RKO (cell line): ENCODE measurements at places on chromosomes 2 and 18.
A peak's percentile ranks its signal among the peaks of the same experiment; 100 is the strongest.

- peak; percentile 82 for DNase-seq
These were observed 126.6 kb downstream of the UBE2E3 start for GRCh38 chr2:181106789-181107627.

GRCh38 chr2:233832414-233832813, 21.9 kb downstream of the HJURP start:
- no peak for DNase-seq

DNA sequence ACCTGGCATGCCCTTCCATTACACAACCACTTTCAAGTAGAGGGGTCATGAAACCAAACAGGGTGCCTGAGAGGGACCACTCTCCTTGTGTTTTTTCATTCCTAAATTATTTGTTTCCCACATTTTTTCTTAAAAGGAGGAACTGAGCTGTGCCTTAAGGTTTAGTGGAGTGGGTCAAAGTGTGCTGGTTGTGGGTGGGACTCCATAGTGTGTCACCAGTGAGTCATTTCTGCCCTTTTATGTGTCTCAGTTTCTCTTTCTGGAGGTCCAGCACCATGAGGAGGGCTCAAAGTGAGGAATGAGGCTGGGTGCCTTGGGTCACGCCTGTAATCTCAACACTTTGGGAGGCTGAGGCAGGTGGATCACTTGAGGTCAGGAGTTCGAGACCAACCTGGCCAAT, 37.8 kb downstream of the COMMD1 start:
- no peak for DNase-seq

GRCh38 chr2:230318190-230319121, 8.5 kb upstream of the SP140L start:
- DNase-seq = no peak

- DNase-seq = no peak
These were observed 242.1 kb downstream of the ZEB2 start for GRCh38 chr2:144277622-144278354.

DNA sequence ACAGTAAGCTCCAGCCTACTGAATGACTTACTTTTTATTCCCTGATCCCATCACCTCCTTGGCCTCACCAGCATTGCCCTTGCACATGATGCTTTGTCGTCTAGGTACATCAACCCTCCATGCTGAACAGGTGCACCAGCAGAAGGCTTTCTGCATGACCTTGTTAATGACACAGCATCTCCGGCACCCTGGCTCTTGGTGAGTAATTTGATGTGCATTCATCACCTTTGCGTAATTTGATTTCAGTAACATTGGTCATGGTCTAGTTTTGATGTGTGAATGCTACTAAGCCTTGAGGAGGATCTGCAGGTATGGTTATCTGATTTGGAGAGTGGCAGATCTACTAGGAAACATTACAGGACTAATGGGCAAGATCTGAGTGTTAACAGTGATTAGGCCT, 103.6 kb downstream of the STK39 start:
- no peak for DNase-seq

DNA sequence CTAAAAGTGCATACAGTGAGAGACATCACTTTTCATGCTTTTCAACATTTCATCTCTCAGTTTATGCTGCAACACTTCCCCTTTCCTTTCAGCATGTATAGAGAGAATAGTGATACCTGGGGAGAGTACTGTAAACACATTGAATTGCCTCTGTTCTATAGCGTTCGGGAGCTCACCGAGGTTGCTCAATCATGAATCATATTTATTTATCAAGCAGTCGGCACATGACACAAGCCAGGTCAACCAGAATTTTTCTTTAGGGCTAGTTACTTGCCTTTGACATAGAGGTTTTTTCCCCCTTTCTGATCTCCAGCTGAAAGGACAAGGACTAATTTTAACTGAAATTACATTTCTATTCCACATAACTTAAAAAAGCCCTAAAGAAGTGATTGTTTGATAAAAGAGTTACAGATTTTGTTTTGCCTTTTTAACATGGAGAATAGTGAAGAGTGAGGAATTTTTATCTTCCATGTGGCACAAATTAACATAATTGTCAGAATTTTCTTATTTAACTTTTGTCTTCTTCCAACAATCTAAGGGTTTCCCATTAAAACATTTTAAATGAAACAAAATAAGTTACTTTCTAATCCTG, 690.9 kb upstream of the TMEFF2 start:
- no peak for DNase-seq

DNA sequence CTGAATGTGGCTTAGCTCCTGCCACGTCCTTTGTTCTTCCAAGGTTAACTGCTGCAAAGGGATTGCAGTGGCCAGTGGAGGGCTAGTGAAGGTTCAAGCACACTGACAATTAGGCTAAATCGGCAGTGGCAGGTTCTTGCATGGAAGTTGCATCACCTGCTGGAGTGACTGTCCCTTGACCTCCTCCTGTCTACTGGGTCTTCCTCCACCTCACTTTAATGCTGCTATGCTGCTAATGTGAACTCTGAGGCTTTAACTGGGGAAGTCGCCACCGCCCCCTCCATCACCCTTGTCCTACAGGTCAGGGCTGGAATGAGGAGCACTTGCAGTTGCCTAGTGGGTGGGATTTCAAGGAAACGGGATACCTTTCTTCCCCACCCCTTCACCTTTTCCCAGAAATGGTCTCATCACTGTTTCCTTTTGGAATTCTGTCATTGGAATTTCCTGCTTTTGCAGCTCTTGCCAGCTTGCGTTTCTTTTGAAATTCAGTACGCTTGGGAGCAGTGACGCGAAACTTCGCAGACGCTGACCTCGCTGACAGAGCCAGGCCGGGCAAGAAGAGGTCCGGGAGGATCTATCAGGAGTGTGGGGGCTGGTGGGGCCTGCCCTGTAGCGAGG, 150.3 kb downstream of the SH3RF3 start:
- DNase-seq = no peak
